ENCODE measurements at places on chromosomes 16 and 17.

- no peak for DNase-seq
Measured at GRCh38 chr16:50535506-50536257, 12.5 kb upstream of the NKD1 start.

DNA sequence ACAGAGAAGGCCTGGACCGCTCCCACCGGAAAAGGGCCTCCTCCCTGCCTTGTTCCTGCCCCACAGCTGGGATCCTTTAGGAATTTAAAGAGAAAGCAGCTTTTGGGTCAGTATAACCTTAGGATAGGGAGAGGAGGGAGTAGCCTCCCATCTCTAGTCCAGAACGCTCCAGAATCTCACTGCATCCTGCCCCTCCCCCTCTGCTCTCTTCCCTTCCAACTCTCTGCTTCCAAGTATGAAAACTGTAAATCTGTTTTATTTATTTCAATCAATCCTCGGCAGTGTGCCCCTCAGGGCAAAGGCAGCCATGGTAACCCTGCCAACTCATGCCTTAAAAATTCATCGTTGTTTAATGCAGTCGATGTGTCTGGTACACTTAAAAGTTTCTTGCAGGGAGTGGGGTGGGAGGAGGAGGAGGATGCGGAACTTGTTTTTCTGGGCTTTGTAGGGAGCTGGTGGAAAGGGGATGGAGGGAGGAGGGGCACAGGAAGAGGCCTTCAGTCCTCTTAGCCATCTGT is 21.2 kb upstream of the MTSS2 start:
- no peak for DNase-seq

DNA sequence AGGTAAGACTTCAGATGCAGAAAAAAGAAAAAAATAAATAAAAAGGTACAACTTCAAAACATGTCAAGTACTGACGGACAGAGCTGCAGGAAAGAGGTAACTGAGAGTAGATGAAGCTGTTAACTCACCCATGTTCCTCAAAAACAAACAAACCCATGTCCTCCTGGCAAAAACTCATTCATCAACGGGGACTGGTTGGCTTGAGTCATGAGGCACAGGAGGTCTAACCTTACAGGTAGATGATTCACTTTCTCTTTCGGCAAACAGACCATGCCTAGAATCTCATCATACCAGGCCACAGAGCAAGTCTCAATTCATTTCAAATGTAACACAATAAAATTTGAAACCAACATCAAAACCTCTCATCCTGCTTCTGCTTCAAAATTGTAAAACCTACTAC is 12.3 kb upstream of the FASN start:
- no peak for DNase-seq

DNA sequence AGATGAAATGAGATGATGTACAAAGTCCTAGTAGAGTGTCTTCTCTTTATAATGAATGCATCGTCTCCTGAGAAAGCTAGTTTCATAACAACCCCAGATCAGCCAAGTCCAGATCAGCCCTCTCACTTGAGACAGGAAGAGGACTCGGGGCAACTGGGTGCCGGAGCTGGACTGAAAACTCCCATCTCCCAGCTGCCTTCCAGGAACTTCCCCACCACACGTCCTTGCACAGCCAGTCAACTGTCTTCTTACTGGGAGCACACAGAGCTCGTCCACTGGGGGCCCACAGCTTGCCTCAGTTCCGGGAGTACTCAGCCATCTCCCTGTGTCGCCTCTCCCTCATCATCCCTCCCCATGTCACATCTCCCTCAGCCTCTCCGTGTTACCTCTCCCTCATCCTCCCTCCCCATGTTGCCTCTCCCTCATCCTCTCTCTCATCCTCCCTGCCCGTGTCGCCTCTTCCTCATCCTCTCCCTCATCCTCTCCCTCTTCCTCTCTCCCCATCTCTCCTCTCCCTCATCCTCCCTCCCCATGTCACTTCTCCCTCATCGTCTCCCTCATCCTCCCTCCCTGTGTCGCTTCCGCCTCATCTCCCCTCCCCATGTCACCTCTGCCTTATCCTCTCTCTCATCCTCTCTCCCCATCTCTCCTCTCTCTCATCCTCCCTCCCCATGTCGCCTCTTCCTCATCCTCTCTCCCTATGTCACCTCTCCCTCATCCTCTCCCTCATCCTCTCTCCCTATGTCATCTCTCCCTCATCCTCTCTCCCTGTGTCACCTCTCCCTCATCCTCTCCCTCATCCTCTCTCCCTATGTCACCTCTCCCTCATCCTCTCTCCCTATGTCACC is 22.4 kb upstream of the KCNH6 start:
- no peak for DNase-seq

GRCh38 chr16:19542138-19542821 is 13.2 kb upstream of the VPS35L start:
- no peak for DNase-seq

DNA sequence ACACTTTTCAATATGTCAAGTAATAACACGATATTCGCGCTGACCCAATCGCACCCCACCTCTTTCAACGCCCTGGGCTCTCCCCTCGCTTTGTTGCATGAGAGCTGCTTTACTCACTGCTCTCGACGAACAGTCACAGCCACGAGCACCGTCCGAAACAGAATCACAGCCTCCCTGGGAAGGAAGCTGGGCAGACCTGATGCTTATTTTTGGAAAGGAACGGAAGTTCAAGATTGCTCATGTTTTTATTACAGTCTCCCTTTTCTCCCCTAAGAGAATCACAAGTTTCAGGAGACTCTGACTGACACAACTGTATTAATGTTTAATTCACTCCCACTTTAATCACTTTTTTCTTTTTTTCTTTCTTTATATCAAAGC is 67.8 kb downstream of the ANKRD11 start:
- peak; percentile 36 for DNase-seq

DNA sequence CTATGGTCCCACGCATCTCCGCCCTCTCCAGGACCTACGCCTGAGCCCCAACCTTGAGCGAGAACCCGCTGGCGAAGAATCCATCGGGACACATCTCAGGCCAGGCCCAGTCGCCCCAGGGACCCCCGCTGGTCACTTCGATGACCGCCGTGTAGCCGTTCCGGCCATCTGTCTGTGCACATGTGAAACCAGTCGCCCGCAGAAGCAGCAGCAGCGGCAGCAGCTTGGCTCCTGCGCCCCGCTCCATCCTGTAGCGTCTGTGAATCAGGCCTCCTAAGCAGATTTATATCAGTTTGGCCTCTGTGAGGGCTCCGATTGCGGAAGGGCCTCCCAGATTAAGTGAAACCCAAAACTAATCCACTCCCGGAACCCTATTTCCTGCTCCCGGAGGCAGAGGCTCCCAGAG is at the start of gene VMO1:
VMO1 (minus strand) TSS at position 259 of the 406 bp plus-strand sequence; CDS start at position 247, 12 bp downstream.
- DNase-seq = no peak

GRCh38 chr16:29836623-29837022 is 16.4 kb downstream of the MVP start:
- no peak for DNase-seq

- no peak for DNase-seq
Measured at GRCh38 chr17:44914148-44914547, 1.2 kb downstream of the GFAP start.

- DNase-seq = no peak
Measured at GRCh38 chr17:1351971-1352370, 48.1 kb downstream of the YWHAE start.

DNA sequence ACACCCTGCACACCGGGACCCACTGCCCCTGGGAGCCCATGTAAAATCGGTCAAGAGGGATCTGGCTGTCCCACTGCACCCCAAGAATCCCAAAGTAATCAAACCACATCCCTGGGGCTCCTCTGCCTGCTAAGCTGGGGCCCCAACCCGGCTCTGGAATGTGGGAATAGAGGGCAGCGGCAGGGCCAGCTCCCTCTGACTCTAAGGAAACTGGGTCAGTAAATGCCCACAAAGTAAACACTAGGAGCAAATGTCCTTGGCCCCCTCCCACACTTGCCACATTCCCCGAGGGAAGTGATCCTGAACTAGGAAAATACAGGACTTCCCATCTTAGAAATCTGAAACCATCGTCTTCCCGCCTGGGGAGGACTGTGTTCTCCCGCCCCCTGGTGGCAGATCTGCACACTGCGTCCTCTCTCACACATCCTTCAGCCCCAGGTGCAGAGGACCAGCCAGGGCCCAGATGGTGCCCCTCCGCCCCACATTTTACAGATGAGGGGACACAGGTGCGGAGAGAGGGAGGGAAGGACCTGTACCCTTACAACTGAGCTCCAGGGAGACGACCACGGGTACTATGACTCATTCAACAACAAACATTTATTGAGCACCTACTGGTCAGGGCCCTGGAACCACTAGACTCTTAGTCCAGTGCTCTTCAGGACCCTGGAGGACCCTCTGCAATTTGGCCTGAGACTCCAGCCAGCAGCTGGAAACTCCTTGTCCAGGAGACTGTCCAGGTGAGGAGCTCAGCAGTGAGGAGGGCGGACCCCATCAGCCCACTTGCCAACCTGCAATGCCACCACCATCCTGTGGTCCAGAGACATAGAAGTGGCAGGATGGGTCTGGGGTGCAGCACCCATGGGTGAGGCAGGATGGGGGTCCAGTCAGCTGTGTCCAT is 10.1 kb downstream of the P3H4 start:
- DNase-seq = peak; percentile 67

DNA sequence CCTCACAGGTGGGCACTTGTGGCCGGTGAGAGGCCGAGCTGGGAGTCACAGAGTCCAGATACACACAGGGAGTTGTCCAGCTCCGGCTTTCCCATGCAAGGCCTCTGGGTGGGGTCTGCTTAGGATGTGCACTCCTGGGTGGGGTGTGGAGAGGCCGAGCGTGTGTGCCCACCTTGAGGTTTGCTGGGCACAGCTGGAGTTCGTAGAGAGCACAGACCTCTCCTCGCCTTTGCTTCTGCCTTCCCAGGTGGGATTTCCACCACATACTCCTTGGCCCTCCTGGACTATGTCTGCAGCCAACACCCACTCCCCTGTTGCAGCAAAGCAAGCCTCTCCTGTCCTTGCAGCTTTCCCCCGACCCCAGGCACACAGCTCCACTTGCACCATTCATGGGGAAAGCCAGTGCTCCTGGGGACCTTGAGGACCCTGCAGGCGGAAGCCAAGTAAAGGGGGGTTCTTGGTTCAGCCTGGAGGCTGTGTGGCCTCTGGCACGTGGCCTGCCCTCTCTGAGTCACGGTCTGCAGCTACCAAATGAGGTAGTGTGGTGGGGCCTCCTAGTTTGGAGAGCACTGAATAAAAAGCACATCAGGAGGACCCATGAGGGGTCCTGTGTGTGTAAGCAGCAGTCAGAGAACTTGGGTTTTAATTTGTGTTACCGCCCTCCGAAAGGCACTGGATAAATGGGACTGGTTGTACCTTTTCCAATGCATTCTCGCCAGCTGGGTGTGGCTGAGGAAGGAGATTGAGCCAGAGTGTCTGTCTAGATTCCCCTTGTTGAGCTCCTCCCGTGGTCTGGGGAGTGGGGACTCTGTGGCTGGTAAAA is 31.5 kb downstream of the MPRIP start:
- DNase-seq = no peak

GRCh38 chr17:28911411-28912045 is 8.6 kb upstream of the DHRS13 start:
- DNase-seq = no peak

- DNase-seq = no peak
Measured at GRCh38 chr16:10577305-10578202, 2.8 kb downstream of the EMP2 start.

DNA sequence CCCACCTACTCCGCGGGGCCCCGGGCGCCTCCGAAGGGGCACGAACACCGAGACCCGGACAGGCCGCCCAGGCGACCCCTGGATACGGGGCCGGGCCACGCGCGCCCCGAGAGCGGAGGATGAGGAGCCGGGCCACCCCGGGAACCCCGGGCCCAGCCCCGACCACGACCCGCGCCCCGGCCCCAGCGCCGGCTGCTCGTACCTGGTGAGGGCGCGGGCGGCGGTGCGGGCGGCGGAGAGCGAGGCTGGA is 192 bp downstream of the FASN start:
- no peak for DNase-seq

- no peak for DNase-seq
Measured at GRCh38 chr16:899683-900060, 71.1 kb downstream of the LMF1 start.

DNA sequence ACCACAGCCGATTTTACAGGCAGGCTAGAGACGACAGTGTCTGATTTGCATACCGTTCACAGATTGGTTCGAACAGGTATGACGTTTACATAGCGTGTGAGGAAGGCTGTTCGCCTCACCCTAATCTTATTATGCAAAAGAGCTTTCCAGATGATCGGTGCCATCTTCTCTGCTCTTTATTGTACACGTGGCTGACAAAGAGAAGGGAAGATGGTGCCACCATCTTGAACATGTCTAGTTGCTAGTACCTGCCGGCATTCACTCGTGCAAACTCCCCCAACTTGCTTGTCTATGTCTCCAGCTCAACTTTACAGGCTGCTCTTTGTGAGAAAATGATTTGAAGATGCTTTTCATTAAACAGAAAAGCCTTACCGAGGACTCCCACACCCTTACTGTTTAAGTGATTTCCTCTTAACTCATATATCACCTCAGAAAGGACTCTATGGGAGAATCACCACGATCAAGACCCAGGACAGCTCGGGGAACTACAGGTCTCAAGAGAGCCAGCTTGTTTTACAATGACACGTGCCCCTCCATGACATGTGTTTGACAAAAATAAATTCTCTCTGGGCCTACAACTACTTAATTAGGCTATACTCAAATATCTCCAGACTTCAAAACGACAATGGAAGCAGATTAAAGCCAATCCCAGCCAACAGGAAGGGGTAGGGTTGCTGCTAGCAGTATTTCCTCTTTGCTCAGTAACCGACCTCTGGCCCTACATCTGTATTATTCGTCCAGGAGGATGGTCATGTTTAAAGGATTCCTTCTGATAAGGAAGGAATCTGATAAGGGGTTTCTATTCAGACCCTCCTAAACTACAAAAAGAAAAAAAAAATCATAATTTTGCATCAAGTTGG is 480.6 kb downstream of the TMEM114 start:
- DNase-seq = no peak

GRCh38 chr16:30775392-30776188 is 11.4 kb downstream of the ZNF629 start:
- DNase-seq = peak; percentile 51

DNA sequence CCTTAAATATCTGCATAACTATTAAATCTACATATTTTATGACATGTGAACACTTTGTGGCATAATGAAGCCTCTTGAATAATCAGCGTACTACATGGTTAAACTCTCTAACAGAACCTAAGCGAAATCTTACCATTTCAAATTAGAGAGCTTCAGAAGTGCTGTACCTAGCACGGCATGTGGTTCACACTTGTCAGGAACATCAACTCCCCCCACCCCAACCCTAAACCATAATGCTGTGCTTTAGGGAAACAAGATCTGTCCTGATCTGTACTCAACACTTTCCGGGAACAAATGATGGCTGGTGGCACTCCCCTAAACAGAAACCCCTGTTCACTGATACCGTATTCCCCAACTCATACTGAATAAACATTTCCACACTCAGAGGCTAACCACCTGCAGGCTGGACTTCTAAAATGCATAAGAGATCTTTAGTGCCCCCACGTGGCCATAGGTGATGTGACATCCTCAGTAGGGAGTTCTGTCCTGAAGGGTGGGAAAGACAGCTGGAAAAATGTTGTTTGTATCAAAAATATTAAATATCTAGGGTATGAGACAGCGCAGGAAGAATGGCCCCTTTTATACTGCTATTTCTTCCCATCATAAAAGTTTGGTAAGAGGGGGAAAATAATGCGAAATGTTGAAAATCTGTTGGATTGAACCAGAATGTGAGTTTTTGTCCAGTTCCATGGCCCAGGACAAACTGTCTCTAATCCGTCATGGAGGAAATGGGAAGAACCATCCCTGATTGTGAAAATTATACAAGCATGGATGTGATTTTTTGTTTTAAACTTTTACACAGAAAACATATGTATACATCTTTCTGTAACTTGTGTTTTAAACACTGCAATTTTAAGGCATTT is 88.6 kb downstream of the USP31 start:
- DNase-seq = peak; percentile 29

- DNase-seq = no peak
Measured at GRCh38 chr16:65122724-65123395, 997 bp upstream of the CDH11 start.

- no peak for DNase-seq
Measured at GRCh38 chr17:74484066-74484465, 17.6 kb downstream of the CD300A start.
